ENCODE measurements at places on chromosomes 4 and X. TPM values are rescaled to one million over a fixed set of nuclear protein-coding genes. Genes with fewer than 3 reads are reported as not detected.

The DMRTC1 gene
- polyA plus RNA-seq: not detected

The ADH1C gene
- 0.88 TPM for polyA plus RNA-seq

The MAP9 gene
- polyA plus RNA-seq: 13.9 TPM

The ZBTB49 gene
- 3.9 TPM for polyA plus RNA-seq

GRCh38 chr4:154455111-154455510, 36.5 kb downstream of the DCHS2 start:
- no peak for DNase-seq

- DNase-seq: no peak
Measured at GRCh38 chr4:6478546-6479220, 6.3 kb upstream of the PPP2R2C start.

GRCh38 chr4:7073526-7074390, 5.9 kb upstream of the GRPEL1 start:
- DNase-seq: no peak

DNA sequence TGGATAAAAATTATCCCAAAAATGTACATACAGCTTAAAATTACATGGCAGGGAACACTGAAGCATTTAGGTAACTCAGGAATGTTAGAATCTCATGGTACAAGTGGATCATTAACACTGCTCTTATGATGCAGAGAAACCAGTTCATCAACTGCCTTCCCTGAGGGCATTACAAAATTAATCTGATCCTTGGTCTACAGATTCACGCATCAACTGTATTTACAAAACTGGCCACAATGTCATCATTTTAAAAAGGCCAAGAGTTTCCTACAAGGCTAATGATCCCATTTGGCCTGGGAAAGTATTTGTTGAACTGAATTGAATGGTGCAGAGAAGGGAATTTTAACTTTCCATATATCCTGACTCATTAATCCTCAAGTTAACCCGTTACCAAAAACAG, 84.6 kb downstream of the TSPAN5 start:
- no peak for DNase-seq

- DNase-seq: no peak
Measured at GRCh38 chr4:168713253-168713652, 216.4 kb downstream of the PALLD start.

DNA sequence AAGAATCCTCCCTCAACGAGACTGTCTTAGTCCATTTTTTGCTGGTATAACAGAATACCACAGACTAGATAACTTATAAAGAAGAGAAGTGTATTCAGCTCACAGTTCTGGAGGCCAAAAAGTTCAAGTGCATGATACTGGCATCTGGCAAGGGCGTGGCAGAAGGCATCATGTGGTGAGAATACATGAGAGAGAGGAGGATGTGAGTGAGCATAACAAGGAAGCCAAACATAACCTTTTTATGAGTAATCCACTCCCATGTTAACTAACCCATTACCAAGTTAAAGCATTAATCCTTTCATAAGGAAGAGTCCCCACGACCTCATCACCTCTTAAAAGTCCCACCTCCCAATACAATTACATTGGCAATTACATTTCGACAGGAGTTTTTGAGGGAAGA, 504.6 kb downstream of the IQCM start:
- DNase-seq: no peak

GRCh38 chrX:70231666-70232065, 2.8 kb upstream of the AWAT1 start:
- DNase-seq: no peak

GRCh38 chrX:40152173-40152711, 54.5 kb upstream of the BCOR start:
- no peak for DNase-seq

DNA sequence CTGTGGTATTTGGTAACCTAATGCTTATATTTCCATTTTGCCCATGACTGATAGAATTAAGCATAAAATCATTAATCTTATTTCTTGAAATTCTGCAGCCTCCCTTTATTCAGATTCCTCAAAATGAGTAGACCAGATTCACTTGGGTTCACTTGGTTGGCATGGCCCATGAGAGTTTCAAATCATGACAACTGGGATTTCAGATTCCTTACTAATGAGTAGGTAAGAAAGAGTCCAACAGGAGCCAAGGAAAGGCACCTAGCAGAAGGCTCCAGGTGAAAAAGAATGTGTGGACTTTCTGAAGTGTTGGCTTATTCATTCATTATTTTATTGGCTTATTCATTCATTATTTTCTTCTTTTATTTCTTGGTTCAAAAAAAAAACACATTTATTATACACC, 27.2 kb upstream of the GATB start:
- no peak for DNase-seq

Measured in AG04450 (cell line).